ENCODE measurements at places on chromosomes 16 and 17. TPM values are rescaled to one million over a fixed set of nuclear protein-coding genes. Genes with fewer than 3 reads are reported as not detected.

Gene ZNF19
- total RNA-seq = 2.0 TPM

Gene SOX15
- 0.16 TPM for total RNA-seq

Gene CHD9NB
- 1.1 TPM for total RNA-seq

Gene LRRC37A
- total RNA-seq = 1.0 TPM

Gene TLCD1
- 28.7 TPM for total RNA-seq

Gene ZG16
- not detected for total RNA-seq

Gene C16orf89
- total RNA-seq = not detected

Gene KRTAP2-3
- not detected for total RNA-seq

Gene SLC13A5
- total RNA-seq = 0.17 TPM

Gene SBK1
- 0.34 TPM for total RNA-seq

Gene KCNH6
- total RNA-seq = not detected

Gene PTX4
- total RNA-seq = 0.03 TPM

Gene TAT
- 0.03 TPM for total RNA-seq

Gene TM4SF5
- 0.49 TPM for total RNA-seq

Gene MPV17L
- total RNA-seq = 5.2 TPM

Gene OTOP3
- not detected for total RNA-seq

Gene PPP1R1B
- 0.16 TPM for total RNA-seq

Gene CX3CL1
- 0.06 TPM for total RNA-seq

Gene CDH1
- total RNA-seq = 4.0 TPM

Gene ADGRG1
- 148 TPM for total RNA-seq

Gene OR3A3
- total RNA-seq = not detected

Gene CTRB1
- not detected for total RNA-seq
